ENCODE measurements at places on chromosomes 7 and 10.

- no peaks in the 10 kb centered on the region for H3K36me3 ChIP-seq
- no peaks in the 10 kb centered on the region for H3K4me1 ChIP-seq
- no peaks in the 10 kb centered on the region for H3K27me3 ChIP-seq
- no peak overlapping the region for H3K27ac ChIP-seq
- H3K4me3 ChIP-seq = no peak overlapping the region
- DNase-seq = no peak
These were observed 15.9 kb upstream of the AKR1B1 start for GRCh38 chr7:134474828-134475227.

GRCh38 chr10:127715782-127716378 is 21.1 kb upstream of the FOXI2 start:
- no peak overlapping the region for H3K4me3 ChIP-seq
- H3K36me3 ChIP-seq = no peaks in the 10 kb centered on the region
- no peak for DNase-seq
- no peak overlapping the region for H3K27ac ChIP-seq
- H3K27me3 ChIP-seq = no peaks in the 10 kb centered on the region

DNA sequence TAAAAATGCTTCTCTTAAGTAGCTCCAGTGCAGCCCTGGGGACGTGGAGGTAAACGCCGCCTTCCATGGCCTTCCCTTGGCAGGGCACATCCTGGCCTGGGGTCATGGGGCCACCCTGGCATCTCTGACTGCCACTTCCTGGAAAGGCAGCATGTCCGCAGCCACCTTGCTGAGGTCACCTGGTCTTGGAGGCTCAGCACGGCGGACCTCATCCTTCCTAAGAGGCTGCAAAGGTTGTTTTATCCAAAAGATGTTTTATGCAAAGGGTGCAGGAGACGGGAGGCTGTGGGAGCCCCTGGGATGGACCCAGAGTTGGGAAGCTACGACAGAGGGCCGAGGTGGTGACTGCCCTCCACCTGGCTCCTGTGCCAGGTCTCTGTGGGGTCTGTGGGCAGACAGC is 106.0 kb downstream of the TCERG1L start:
- no peak overlapping the region for H3K4me3 ChIP-seq
- DNase-seq = no peak
- H3K27me3 ChIP-seq = no peaks in the 10 kb centered on the region
- H3K4me1 ChIP-seq = no peaks in the 10 kb centered on the region
- no peak overlapping the region for H3K27ac ChIP-seq

- peaks cover 77% of the 10 kb centered on the region for H3K27me3 ChIP-seq
- no peaks in the 10 kb centered on the region for H3K4me1 ChIP-seq
- H3K27ac ChIP-seq = no peak overlapping the region
- no peaks in the 10 kb centered on the region for H3K36me3 ChIP-seq
- no peak for DNase-seq
These were observed 64.9 kb downstream of the PAX2 start for GRCh38 chr10:100810091-100810834.

GRCh38 chr10:113894581-113894980 is 40.1 kb downstream of the NHLRC2 start:
- no peaks in the 10 kb centered on the region for H3K27me3 ChIP-seq
- H3K27ac ChIP-seq = no peak overlapping the region
- H3K4me1 ChIP-seq = 0 out of 2 replicates have a peak, but pooled peaks cover 2% of the 10 kb centered on the region

GRCh38 chr10:124733571-124734245 is 10.5 kb downstream of the FAM53B start:
- H3K36me3 ChIP-seq = 0 out of 2 replicates have a peak, but pooled peaks cover 1% of the 10 kb centered on the region
- H3K4me1 ChIP-seq = peaks cover 18% of the 10 kb centered on the region
- DNase-seq = no peak
- no peak overlapping the region for H3K4me3 ChIP-seq
- H3K27me3 ChIP-seq = no peaks in the 10 kb centered on the region

Data from IMR-90 (cell line).